ENCODE measurements at places on chromosomes 3 and 15.

DNA sequence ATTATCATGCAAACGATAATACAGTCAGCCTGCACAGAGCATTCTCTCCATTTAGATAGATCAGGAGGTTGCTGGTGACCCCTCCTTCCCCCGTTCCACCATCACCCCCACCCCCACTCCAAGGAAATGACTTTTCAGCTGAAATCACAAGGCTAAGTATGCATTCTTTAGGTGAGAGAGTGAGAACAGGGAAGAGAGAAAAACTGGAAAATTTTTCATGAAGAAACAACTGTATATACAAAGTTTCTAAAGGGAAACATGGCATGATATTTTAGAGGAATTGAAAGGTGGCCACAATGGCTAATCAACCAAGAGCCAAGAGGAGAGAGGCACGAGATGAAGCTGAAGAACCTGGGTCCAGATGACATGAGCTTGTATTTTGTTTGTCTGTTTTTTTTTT is 22.2 kb downstream of the BCL2A1 start:
- no peak for DNase-seq

DNA sequence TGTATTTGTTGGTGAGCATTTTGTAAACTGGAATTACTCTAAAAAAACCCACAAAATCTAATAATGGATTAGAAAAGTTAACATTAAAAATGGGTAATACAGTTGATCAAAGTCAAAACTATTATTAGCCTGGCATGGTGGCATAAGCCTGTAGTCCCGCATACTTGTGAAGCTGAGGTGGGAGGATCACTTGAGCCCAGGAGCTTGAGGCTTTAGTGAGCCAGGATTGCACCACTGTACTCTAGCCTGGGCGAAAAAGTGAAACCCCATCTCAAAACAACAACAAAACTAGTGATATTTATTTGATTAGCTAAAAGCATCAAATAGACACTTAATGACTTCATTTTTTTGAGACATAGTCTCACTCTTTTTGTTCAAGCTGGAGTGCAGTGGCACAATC is 3.6 kb downstream of the SNX1 start:
- no peak for DNase-seq

DNA sequence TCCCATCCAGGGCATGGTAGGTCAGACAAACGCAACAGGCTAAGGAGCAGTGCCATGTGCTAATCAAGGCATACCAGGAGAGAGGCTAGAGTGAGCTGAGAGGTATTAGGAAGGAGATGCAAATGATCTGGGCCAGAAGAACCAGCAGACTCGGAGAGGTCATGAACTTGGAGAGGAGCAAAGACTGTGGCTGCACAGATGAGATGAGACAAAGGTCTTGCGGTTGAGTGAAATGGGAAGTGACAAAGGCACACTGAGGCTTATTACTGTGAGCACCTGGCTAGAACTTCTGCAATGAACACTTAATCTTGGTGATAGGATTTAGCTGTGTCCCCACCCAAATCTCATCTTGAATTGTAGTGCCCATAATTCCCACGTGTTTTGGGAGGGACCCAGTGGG is 380.2 kb downstream of the ULK4 start:
- DNase-seq = no peak

GRCh38 chr15:40623361-40623760 is 29.3 kb downstream of the KNL1 start:
- no peak for DNase-seq

DNA sequence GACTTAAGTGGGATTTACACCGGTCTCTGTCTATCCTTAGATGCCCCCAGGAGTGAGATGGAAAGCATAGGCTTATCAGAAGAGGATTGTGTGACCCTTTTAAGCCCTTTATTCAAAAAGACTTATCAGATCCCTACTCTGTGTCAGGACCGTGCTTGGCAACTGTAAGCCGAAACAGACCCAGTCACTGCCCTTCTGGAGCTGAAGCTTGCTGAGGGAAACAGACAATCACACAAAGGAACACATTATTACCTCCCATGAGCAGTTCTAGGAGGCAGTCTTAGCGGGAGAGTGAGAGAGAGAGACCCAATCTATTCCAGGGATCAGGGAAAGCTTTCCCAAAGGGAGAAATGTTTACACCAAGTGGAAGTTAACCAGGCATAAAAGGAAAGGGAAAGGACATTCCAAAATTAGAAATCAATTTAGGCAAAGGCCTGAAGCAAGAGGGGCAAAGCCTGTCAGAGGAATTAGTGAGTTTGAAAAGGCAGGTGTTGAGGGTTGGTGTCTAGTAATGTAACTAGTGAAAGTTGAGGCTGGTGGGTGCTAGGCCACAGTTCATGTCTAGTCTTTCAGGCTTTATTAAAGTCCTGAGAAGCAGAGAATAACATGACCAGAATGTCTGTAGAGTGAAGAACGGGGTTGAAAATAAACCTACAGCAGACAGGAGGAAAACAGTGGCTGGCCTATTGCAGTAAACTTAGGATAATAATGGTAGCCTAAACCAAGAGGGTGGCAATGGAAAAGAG is 86.7 kb downstream of the THBS1 start:
- DNase-seq = no peak

GRCh38 chr15:48101376-48101961 is 19.3 kb upstream of the SLC24A5 start:
- DNase-seq = no peak

DNA sequence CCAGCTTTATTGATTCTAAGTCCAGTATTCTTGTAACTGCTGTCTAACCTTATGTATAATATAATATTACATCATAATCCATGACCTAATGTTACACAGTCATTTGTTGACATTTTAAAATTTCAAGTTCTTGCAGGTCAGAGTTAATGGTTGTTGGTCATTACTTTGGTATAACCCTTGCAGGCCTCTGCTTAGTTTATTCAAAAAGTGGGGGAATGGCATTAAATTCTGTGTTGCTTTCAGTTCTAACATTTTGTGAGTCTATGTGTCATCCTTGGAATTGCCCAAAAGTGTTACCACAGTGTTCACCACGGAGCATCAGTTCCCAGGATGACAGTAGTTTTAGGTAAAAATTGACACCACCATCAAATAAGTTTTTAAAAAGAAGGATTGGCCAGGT is 174.8 kb upstream of the BCL6 start:
- DNase-seq = no peak

Measured in NCI-H1105 (cell line).